ENCODE measurements at places on chromosomes 11 and 22. TPM values are rescaled to one million over a fixed set of nuclear protein-coding genes. Genes with fewer than 3 reads are reported as not detected.

B4GALNT4 gene
- total RNA-seq: 2.1 TPM

INS gene
- not detected for total RNA-seq

WT1 gene
- total RNA-seq: not detected

KRTAP5-11 gene
- not detected for total RNA-seq

CNIH2 gene
- total RNA-seq: 1.2 TPM

OR10W1 gene
- not detected for total RNA-seq

CARD10 gene
- 0.25 TPM for total RNA-seq

C11orf87 gene
- total RNA-seq: not detected

HBE1 gene
- not detected for total RNA-seq

ADAMTS15 gene
- 0.05 TPM for total RNA-seq

GAB4 gene
- total RNA-seq: not detected

FXYD6 gene
- 0.25 TPM for total RNA-seq

MPPED2 gene
- total RNA-seq: 0.46 TPM

BACE1-AS gene
- total RNA-seq: 9.6 TPM

CSTPP1 gene
- total RNA-seq: 20.4 TPM

OR5B21 gene
- not detected for total RNA-seq

MUC6 gene
- not detected for total RNA-seq

ALDH3B1 gene
- total RNA-seq: 0.10 TPM

PPARA gene
- 14.8 TPM for total RNA-seq

KIAA1671 gene
- 10.8 TPM for total RNA-seq

AMPD3 gene
- total RNA-seq: 21.6 TPM

NAA40 gene
- 15.2 TPM for total RNA-seq

LMO1 gene
- not detected for total RNA-seq

OR4A16 gene
- total RNA-seq: not detected

PACSIN2 gene
- total RNA-seq: 31.3 TPM

C11orf91 gene
- not detected for total RNA-seq

SLC29A2 gene
- total RNA-seq: 3.3 TPM

SPDYC gene
- not detected for total RNA-seq

CCDC73 gene
- not detected for total RNA-seq
